ENCODE measurements at places on chromosomes 16 and 17.

DNA sequence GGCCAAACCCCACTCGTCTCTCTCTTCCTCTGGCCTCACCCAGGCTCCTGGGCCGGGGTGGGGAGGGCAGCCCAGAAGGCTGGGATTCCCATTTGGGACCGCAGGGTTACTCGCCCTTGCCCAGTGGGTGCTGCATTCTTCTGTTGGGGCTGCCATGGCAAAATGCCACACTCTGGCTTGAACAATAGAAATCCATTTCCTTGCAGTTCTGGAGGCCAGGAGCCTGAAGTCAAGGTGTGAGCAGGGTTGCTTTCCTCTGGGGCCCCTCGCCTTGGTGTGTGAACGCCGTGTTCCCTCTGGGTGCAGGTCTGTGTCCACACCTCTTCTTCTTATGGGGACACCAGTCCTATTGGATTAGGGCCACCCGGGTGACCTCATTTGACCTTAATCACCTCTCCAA, 105.8 kb upstream of the GSE1 start:
- H3K4me3 ChIP-seq: no peak overlapping the region
- no peaks in the 10 kb centered on the region for H3K27me3 ChIP-seq

- no peak for DNase-seq
- no peaks in the 10 kb centered on the region for H3K27me3 ChIP-seq
- H3K4me1 ChIP-seq: no peaks in the 10 kb centered on the region
- H3K27ac ChIP-seq: no peak overlapping the region
Observed at GRCh38 chr17:20241855-20242254, 225.5 kb downstream of the LGALS9B start.

GRCh38 chr16:13012601-13013000, 111.2 kb downstream of the SHISA9 start:
- H3K4me1 ChIP-seq: peaks cover 18% of the 10 kb centered on the region
- H3K27ac ChIP-seq: no peak overlapping the region
- no peak overlapping the region for H3K4me3 ChIP-seq
- H3K36me3 ChIP-seq: no peaks in the 10 kb centered on the region
- H3K27me3 ChIP-seq: no peaks in the 10 kb centered on the region
- no peak for DNase-seq

GRCh38 chr17:18156976-18157280, 26.7 kb upstream of the ALKBH5 start:
- H3K27me3 ChIP-seq: no peaks in the 10 kb centered on the region
- H3K4me1 ChIP-seq: peaks cover 10% of the 10 kb centered on the region
- no peak overlapping the region for H3K27ac ChIP-seq
- H3K4me3 ChIP-seq: no peak overlapping the region
- H3K36me3 ChIP-seq: no peaks in the 10 kb centered on the region
- no peak for DNase-seq

- no peak overlapping the region for H3K4me3 ChIP-seq
- H3K4me1 ChIP-seq: no peaks in the 10 kb centered on the region
- DNase-seq: no peak
- H3K27me3 ChIP-seq: no peaks in the 10 kb centered on the region
- no peaks in the 10 kb centered on the region for H3K36me3 ChIP-seq
Observed at GRCh38 chr17:36016555-36016954, 1.2 kb downstream of the CCL23 start.

DNA sequence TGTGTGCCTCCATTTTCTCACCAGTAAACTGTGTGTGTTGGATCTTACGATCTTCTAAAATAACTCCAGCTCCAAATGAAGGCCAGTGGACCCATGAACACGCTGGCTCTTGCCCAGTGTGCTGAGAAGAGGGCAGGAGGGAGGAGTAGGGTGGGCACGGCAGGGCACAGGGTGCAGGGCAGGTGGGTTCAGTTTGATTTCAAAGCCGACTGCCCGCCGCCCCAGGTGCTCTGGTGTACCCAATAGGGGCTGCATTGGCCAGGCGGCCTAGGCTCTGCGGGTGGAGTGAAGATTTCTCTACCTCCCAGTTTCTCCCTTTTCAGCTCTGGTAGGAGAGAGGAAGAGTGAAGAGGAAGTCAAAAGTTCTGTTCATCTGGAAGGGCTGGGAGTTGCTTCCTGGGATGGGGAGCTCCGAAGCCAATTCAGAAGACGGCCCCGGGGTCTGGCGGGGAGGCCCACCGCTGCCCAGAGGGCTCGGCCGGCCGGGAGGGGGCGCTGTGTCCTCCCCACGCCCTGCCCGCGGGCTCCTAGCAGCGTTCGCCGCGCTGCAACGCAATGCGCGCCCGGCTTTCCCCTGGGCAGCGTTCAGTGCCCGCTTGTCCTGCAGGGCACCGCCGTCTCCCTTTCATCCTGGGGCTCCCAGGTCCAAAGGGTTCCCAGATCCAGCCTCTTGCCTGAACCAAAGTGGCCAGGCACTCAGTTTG, 1.1 kb upstream of the CRHR1 start:
- no peaks in the 10 kb centered on the region for H3K36me3 ChIP-seq
- no peak for DNase-seq
- no peak overlapping the region for H3K27ac ChIP-seq
- peaks cover 8% of the 10 kb centered on the region for H3K4me1 ChIP-seq
- peaks cover 12% of the 10 kb centered on the region for H3K27me3 ChIP-seq
- H3K4me3 ChIP-seq: peak overlapping the region; percentile 48

- no peak overlapping the region for H3K4me3 ChIP-seq
- H3K4me1 ChIP-seq: peaks cover 6% of the 10 kb centered on the region
- no peak for DNase-seq
- no peaks in the 10 kb centered on the region for H3K36me3 ChIP-seq
Observed at GRCh38 chr17:78526231-78527025, 50.8 kb downstream of the DNAH17 start.

DNA sequence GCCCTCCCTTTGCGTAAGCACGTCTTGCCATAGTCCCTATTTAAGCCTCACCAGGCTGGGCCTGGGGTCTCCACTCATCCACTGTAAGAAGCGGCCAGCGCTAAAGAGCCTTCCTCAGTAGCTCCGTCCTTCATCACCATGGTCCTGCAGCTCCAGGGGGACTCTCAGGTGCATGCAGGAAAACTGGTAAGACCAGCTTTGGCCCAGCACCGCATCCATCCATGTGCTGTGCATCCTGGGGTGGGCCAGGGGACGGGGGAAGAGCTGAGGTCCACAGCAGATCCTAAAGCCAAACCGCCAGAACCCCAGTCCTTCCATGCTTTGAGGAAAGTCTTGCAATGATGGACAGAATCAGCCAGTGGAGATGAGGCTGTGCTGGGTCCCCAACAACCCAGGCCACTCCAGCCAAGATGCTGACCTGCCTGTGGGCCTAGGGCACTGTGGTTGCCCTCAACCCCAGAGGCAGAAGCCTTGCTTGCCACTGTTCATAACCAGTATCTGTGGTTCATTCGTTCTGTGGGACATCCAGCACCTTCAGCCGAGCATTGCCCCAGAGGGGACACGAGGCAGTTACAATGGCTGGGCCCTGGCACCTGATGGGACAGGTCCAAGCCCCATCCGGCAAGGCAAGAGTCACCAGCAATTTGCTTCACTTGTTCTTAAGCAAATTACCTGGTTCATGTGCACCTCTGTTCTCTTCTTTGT, 44.4 kb downstream of the RBFOX3 start:
- H3K27ac ChIP-seq: no peak overlapping the region
- H3K4me1 ChIP-seq: no peaks in the 10 kb centered on the region
- no peak overlapping the region for H3K4me3 ChIP-seq
- H3K27me3 ChIP-seq: no peaks in the 10 kb centered on the region
- no peak for DNase-seq

DNA sequence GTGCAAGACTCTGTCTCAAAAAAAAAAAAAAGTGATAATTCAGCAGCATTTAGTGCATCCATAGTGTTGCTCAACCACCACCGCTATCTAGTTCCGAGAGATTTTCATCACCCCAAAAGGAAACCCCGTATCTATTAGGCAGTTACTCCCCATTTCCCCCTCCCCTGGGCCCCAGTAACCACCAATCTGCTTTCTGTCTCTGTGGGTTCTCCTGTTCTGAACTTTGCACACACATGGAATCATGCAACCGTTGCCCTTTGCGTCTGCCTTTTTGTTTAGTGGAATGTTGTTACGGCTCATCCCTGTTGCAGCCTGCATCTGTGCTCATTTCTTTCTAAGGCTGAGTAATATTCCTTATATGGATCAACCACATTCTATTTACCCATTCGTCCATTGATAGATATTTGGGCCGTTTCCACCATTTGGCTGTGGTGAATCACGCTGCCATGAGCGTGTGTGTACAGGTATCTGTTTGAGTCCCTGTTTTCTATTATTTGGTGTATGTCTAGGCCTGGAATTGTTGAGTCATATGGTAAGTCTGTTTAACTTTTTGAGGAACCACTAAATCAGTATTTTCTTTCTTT, 8.7 kb upstream of the SYNGR2 start:
- no peak overlapping the region for H3K4me3 ChIP-seq
- no peak for DNase-seq
- no peaks in the 10 kb centered on the region for H3K27me3 ChIP-seq
- H3K4me1 ChIP-seq: no peaks in the 10 kb centered on the region
- H3K27ac ChIP-seq: no peak overlapping the region

DNA sequence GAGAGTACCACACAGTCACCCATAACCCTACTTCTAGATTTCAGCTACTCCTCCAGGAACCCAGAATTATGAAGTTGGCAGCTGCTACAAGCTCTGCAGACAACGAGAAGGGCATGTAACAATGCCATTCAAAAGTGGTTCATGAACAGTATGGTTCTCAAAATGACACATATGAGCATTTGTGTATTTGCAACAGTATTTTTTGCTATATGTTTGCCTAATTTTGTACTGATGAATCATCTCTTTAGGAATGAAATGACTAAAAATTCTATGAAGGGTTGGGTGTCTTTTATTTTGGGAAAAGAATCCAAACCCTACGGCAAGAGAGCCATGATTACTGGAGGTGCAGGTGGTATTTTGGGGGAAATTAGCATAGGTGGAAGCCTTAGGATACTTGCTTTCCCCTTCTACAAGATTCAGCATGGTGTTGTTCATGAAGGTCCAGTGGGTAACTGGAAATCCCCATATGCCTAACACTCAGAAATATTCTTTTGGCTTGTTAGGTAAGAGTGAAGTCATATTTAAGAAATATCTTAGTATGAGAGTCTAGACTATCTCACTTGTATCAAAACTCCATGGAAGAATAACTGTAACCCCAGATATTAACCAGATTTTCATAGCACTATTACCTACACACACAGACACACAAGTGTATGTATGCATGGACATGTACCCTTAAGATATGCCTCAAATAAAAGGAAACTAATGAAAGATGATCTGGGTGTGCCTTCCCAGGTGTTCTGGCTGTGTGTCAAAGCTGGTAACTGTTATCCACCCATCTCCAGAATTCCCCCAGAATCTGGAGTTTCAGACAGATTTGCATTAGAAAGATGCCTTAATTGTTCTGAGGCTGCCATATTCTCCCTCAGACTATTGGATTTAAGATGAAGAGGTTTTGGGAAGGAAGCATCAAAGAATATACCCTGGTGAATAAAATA, 688.2 kb upstream of the SOX9 start:
- no peak overlapping the region for H3K4me3 ChIP-seq
- H3K4me1 ChIP-seq: no peaks in the 10 kb centered on the region
- H3K36me3 ChIP-seq: no peaks in the 10 kb centered on the region
- DNase-seq: no peak
- H3K27ac ChIP-seq: no peak overlapping the region

DNA sequence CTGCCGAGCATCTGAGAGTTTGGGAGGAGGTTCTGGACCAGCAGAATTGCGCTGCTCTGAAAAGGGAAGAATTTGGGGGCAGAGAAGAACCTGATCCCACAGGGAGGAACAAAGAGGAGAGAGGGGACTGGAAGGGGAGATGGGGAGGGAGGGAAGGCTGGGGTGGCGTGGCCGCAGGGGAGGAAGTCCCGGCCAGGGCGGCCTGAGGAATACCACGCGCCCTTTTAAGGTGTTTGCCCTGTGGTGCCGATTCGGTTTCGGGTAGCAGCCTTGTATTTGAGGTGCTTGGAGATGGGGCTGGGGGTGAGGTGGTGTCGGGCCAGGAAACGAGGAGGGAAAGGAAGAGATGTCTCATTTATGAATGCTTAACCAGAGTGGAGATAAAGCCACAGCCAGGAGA, 51.3 kb downstream of the AKAP1 start:
- H3K4me3 ChIP-seq: no peak overlapping the region
- no peaks in the 10 kb centered on the region for H3K4me1 ChIP-seq
- no peaks in the 10 kb centered on the region for H3K27me3 ChIP-seq
- no peak for DNase-seq
- H3K27ac ChIP-seq: no peak overlapping the region

DNA sequence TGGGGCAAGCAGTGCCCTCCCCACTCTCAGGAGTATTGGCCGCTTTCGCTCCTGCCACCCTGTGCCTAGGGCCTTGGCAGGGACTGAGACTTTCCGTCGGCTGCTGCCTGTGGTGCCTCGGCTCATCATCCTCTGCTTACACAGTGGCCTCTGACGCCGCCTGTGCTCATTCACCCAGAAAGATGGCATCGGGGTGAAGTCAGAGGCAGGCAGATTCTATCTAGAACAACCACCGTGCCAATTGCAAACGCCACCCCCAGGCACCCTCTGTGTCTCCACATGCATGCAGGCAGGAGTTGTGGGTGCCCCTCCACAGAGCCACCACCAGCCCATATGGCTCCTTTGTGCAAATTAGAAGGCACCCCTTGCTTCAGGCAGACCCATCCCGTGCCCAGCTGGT, 154.2 kb upstream of the GSE1 start:
- DNase-seq: no peak
- H3K4me1 ChIP-seq: peaks cover 36% of the 10 kb centered on the region
- no peak overlapping the region for H3K27ac ChIP-seq
- H3K4me3 ChIP-seq: no peak overlapping the region
- H3K36me3 ChIP-seq: no peaks in the 10 kb centered on the region
- peaks cover 30% of the 10 kb centered on the region for H3K27me3 ChIP-seq

DNA sequence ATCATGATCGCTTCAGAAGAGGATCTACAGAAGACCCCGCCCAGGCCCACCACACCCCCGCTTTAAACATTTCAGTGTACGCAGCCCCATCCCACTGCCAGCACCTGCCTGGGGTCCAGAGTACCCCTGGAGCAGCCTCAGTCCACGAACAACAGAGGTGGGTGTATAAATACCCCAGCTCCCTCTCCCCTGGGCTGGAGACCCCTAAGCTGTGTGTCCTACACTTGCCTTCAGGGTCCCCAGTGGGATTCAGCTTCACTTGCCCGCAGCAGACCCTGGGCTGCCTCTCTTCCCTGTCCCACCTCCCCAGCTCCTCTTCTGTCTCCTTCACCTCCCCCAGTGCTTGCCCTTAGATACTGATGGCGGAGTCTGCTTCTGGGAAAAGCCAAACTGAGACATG, 105.7 kb downstream of the RBFOX3 start:
- no peak for DNase-seq
- 0 out of 2 replicates have a peak, but pooled peaks cover 4% of the 10 kb centered on the region for H3K4me1 ChIP-seq
- no peak overlapping the region for H3K27ac ChIP-seq
- no peaks in the 10 kb centered on the region for H3K36me3 ChIP-seq
- no peak overlapping the region for H3K4me3 ChIP-seq
- H3K27me3 ChIP-seq: no peaks in the 10 kb centered on the region

- DNase-seq: no peak
- H3K36me3 ChIP-seq: peaks cover 12% of the 10 kb centered on the region
- no peaks in the 10 kb centered on the region for H3K27me3 ChIP-seq
- H3K4me3 ChIP-seq: no peak overlapping the region
Observed at GRCh38 chr16:19071811-19072777, 4.7 kb downstream of the COQ7 start.

All from H1 (cell line).